ENCODE measurements at places on chromosomes 6 and 20. TPM values are rescaled to one million over a fixed set of nuclear protein-coding genes. Genes with fewer than 3 reads are reported as not detected.
A peak's percentile ranks its signal among the peaks of the same experiment; 100 is the strongest.

Gene BPI
- total RNA-seq = not detected

Gene SNPH
- 23.4 TPM for total RNA-seq

Gene TEAD3
- 0.16 TPM for total RNA-seq

Gene PCMTD2
- 129 TPM for total RNA-seq

Gene TRIM10
- total RNA-seq = 0.31 TPM

Gene GHRH
- not detected for total RNA-seq

Gene VIP
- 4.8 TPM for total RNA-seq

DNA sequence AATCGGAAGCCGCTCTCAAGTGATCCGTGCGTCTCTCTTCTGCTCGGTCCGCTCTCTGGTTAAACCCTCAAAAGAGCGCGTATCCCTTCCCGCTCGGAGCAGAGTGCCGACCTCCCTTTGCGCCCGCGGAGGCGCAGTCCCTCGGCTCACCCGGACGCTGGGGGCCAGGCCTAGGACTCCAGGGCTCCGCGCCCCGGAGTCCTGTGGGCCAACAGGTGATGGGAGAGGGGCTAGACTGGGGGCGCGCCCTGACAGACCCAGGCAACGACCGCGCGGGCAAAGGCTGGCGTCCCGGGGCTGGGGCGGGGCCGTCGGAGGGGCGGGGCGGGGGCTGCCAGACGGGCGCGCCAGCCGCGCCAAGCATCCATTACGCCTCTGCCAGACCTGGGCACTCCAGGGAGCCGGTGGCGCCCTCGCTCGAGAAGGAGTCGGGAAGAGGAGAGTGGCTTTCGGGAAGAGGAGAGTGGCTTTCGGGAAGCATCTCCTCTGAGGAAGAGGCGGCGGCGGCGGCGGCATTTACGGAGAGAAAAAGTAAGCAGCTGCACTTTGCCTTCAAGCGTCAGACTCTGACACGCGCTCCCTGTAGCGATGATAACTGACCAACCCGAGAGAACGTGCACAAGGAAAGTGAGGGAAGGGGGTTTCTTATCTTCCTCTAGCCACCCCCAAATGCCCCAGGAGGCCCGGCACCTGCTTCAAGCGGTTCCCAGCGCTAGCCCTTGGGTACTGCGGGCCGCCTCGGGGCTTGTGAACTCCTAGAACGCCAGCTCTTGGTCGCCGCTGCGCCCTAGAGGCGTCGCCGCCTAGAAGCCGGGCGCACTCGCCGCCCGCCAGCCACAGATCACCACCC lies 2.6 kb downstream of the EPHA7 start:
- peak; percentile 43 for DNase-seq

DNA sequence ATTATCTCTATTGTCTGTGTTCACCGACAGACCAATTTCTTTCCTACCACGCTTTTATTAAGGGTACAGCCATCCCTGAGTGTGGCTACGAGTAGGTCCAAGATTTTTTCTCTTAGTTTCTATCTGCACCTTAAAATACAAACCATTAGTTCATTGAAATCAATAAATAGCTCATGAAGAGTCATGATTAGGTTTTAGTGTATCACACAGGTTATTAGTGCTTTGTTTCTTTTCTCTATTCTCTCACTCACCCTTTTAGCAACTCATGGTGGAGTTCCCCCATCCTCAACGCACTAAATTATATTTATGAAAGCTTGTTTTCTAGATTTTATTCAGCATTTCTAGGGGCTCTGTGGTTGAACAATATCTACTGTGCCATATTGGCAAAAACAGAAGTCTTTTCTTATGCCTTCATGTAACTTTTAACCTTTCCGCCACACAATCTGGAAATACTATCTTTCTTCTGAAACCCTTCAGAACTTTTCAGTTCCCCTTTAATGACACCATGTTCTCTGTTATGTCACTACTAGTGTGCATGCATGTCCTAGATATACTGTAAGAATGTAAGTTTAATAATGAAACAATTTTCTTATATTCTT lies 128.2 kb upstream of the LAMA2 start:
- DNase-seq = no peak

DNA sequence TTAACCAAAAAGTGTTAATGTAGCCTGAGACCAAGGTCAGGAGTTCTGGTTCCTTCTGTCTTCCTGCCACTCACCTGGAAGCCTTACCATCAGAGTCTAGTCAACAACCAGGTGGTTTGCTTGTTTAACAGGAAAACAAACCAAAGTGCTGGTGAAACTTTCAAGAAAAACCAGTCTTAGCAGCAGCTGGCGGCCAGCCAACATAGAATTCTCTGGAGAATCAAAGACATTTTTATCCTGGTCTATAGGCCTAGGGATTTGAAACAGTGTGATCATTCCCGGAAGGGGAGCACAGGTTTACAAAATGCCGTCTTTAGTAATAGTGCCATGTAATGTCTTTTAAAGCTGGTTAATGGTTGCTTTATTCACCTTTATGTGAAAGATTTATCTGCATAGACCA lies 146.6 kb upstream of the AKIRIN2 start:
- no peak for DNase-seq

- no peak for DNase-seq
Observed at GRCh38 chr20:48784273-48784641, 43.5 kb downstream of the PREX1 start.

DNA sequence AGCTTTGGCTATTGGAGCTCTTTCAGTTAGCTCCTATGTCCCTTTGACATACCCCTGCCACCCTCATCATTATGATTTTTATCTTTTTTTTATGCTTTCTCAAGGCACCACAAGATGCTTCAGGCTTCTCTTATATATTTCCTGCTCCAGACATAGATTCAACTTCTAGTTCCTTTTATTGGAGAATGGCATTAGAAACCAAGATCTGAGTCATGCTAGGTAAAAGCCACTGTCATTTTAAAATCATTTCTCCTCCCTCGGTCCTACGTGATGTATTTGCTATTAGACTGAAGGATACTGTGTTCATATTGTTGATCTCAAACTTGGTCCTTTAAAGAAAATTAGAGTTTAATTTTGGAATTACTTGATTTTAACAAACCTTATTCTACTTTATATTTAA lies 8.3 kb downstream of the TENT5A start:
- DNase-seq = no peak

- DNase-seq = no peak
Observed at GRCh38 chr6:131532580-131533039, 40.4 kb upstream of the ARG1 start.

- no peak for DNase-seq
Observed at GRCh38 chr6:117326396-117326795, 61.0 kb downstream of the VGLL2 start.

DNA sequence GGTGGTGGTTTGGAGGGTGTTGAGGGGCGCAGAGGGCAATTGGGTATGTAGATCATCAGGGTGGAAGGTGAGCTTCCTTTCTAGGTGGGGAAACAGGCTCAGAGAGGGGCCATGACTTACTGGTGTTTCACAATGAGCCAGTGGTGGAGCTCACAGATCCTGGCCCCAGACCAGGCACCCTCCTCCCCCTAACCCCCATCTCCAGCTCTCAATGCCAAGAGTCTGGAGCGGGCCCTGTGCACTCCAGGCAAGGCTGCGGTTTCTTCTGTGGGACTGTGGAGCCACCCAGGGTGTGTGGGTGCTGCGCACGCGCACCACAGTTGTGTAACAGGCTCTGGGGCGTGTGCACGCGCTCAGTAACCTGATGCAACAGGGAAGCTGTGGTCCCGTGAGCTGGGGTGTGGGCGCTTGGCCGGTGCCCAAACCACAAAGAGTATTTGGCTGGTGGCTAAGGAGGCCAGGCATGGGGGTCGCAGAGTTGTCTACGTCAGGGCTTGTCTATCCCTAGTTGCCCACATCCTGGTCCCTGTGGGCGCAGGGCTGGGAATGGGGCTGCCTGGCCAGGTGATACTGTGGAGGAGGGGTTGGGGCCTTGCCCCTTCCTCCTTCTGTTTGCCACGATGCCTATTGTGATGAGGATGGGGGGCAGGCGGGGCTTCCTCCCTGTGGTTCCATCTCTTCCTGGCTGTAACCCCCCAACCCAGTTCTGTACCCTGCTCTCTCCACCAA lies 37.5 kb upstream of the MRPS18A start:
- no peak for DNase-seq

DNA sequence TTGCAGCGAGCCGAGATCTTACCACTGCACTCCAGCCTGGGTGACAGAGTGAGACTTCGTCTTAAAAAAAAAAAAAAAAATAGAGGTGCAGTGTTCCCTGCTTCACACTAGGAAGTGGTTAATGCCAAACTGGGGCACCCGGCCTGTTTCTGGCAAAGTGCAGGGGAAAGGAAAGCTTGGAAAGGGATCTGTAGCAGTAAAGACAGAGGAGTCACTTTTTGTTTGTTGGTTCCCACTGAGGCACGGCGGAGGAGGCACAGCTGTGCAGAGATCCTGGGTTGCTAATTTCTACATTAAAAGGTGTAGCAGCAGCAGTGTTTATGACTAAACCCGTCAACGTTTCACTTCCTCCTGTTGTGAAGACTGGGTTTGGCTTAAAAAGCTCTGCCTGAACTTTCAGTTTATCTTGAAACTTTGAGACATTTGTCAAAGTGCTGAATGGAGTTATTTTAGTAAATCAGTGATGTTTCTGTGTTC lies 125.6 kb downstream of the CARMIL1 start:
- DNase-seq = no peak

- peak; percentile 47 for DNase-seq
Observed at GRCh38 chr6:39309942-39310531, 4.2 kb downstream of the KCNK17 start.

GRCh38 chr6:91094341-91094740 lies 507.5 kb upstream of the MAP3K7 start:
- no peak for DNase-seq

GRCh38 chr6:147709396-147710272 lies 201.1 kb downstream of the SAMD5 start:
- DNase-seq = no peak

DNA sequence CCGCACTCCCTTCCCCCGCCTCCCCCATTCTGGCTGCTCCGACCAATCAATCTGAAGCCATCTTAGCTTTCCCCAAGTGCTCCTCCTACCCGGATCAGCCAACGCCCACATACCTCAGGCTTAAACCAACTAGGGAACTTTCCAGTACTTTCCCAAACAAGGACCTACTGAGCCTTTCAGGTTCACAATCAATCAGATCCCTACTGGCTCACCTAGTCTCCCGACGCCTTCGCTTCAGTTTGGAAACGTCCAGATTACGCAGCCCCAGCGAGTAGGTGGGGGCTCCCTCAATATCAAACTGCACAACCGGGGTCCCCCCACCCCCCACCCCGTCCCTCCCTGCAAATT lies 432 bp downstream of the HSPA1L start:
- DNase-seq = peak; percentile 93

- DNase-seq = no peak
Observed at GRCh38 chr6:23566418-23566817, 559.6 kb upstream of the NRSN1 start.
